ENCODE measurements at places on chromosomes 3 and 15.

DNA sequence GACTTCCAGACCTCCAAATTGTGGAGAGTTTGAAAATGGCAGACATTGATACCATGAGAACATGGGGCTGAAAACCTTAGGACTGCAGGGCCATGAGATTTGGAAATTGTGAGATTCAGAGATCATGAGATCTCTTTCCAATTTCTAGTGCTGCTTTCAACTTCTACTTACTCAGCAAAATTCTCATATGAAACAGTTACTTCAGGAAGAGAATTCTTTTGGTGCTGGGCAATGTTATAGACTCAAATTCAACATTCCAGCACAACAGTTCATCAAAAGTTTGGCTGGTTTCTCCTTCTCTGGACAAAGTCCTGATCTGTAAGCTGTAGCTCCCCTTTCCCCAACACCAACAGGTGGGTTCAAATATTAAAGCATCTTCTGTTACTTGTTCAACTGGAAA is 506.9 kb upstream of the NECTIN3 start:
- no peak for DNase-seq

GRCh38 chr3:71374582-71374981 is 208.9 kb downstream of the FOXP1 start:
- no peak for DNase-seq

- no peak for DNase-seq
Observed at GRCh38 chr15:41276831-41277230, 45.8 kb downstream of the CHP1 start.

- DNase-seq, result no peak
Observed at GRCh38 chr3:143276592-143276991, 157.0 kb downstream of the CHST2 start.

GRCh38 chr15:63052077-63052841 is 9.7 kb downstream of the TPM1 start:
- no peak for DNase-seq

- DNase-seq, result no peak
Observed at GRCh38 chr3:122944671-122945161, 82.8 kb downstream of the SEMA5B start.

DNA sequence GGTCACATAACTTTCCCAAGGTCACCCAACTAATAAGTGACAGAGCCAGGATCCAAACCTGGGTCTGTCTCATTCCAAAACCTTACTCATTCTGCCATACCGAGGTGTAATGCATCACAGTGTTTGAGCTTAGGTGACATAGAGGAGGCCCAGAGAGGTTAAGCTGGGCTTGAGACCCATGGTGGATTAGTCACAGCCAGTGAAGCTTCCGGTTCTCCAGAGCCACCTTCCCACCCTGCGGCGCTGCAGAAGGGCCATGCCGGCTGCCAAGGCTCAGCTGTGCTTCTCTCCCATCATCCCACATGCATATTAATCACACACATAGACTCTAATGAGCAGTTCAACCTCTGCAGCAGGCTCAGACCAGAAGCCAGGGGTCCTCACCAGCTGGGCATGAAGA is 42.2 kb downstream of the SPSB4 start:
- DNase-seq, result no peak

- no peak for DNase-seq
Observed at GRCh38 chr3:175129126-175129525, 270.0 kb downstream of the NAALADL2 start.

All from H54 (cell line).